ENCODE measurements at places on chromosomes 4 and X.
A peak's percentile ranks its signal among the peaks of the same experiment; 100 is the strongest.

DNA sequence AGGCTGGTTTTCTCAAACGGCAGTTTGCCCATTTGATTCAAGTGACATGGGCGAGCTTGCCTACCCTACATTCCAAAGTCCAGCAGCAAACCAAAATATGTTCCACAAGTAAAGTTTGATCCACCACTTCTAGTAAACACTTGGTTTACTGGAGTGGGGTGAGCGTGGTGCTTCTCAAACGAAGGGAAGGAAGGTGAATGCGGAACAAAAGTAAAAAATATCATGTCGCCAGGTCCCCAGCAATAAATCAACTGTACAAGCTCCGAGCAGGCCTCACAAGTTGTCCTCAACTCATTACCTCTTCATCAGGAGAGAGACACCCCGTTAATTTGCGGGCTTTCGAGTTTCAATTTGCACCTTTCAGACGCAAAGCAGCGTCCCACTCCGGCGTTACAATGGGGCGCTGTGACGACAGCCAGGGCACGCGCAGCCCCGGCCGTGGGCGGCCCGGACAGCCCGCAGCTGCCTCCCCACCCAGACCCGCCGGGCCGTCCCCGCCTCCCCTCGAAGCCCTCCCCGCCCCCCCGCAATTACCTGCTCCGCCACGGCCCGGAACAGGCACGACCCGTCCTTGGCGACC, 1.0 kb downstream of the OTUD4 start:
- peak; percentile 88 for DNase-seq

DNA sequence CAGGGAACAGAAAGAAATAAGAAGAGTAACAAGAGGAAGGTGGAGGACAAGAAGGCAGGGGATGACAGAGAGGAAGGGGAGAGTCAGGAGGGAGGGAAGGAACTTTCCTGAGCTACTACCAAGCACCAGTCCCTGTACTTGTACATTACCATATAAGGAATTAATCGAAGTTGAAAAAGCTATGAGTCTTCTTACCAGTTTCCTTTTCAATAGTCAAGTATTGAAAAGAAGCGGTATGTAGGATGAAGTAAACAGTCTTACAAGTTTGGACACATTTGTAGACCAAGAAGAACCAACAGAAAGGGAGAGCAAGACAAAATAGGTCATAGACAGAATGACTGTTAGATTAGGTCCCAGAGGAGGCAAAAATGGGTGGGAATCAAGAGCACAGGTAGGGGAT, 629.7 kb upstream of the DIPK2B start:
- DNase-seq = no peak

DNA sequence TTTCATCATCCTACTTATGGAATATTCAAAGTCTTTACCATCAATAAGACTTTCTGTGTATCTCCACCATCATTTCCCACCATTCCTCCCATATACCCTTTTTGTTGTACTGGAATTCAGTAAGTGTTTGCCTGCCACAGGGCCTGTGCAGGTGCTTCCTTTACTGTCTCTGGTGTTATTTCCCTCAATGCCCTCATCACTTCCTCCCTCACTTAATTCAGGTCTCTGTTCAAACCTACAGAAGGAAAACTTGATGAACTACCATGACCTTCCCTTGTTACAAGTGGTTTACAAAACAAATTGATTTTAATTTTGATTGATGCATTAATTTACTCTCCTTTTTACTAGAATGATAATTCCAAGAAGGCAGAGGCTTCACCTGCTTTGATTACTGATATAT, 159.5 kb upstream of the FAT4 start:
- DNase-seq = no peak

- DNase-seq = no peak
These were observed 34.0 kb downstream of the ELF2 start for GRCh38 chr4:139142980-139143379.

DNA sequence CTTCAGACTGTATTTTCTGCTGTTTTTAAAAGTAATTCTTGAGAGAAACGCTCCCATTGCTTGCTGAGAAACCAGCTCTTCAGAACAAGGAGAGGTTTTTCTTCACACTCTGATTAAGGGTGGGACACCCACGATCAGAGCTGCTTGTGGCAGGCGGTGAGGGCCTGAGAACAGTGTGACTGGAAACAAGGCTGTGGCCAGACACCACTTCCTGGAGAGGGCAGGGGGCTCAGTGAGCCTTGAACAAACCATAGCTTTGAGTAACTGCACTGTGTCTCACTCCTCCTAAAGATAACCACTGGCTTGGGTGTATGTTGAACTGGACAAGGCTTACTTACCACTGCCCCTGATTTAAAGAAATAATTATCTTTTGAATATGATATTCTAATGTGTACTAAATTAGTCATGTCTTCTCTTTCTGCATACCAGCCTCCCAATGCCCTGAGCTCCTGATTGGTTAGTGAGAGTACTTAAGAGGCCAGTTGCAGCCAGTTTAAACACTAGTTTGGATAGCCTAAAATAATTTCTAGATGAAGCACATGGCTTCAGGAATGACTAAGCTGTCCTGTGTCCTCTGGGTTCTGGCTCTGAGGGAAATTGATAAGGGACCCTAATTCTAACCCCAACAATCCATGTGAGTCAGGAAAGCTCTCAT, 3.7 kb upstream of the GPR82 start:
- peak; percentile 20 for DNase-seq

- DNase-seq = no peak
These were observed 20.8 kb downstream of the GRSF1 start for GRCh38 chr4:70818921-70819320.

DNA sequence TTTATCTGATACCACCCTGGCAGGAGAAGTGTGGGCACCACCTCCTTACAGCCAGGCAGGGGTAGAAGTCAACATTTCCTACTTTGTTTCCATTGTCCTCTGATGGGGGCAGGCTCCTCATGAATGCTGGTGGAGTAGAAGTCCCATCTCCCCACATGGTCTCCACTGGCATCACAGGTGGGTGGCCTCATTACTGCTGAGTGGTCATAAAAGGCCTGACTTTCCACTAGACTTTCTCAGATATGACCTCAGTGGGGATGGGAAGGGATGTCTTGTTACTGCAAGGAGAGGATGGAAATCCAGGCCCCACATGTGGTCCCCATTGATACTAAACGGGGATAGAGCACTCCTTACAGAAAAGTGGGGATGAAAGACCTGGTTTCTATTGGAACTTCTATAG, 18.6 kb upstream of the BMP2K start:
- DNase-seq = no peak

- DNase-seq = no peak
These were observed 92.9 kb downstream of the ATP10D start for GRCh38 chr4:47577779-47578553.
